ENCODE measurements at places on chromosomes 3 and 15.

- H3K4me1 ChIP-seq = no peaks in the 10 kb centered on the region
- H3K36me3 ChIP-seq = no peaks in the 10 kb centered on the region
- H3K27ac ChIP-seq = no peak overlapping the region
- H3K4me3 ChIP-seq = no peak overlapping the region
- no peaks in the 10 kb centered on the region for H3K27me3 ChIP-seq
- DNase-seq = no peak
These were observed 11.1 kb upstream of the GREM1 start for GRCh38 chr15:32706704-32707103.

DNA sequence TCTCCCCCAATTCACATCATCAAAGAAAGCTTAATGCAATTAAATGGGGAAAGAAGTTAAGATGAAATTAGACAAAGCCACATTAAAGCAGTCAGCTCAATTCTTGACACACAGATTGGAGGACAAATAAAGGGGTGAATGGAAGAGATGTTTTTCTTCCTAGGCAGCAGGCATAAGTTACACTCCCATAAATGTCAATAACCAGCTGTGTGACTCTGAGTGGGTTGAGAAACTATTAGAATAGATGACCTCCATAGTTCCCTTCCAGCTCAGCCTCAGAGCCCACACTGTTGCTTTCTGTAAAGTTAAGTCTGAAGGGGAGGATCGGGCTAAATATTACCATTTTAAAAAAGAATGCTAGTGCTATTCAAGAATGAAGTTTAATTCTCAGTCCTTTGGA lies 71.0 kb downstream of the THBS1 start:
- no peaks in the 10 kb centered on the region for H3K36me3 ChIP-seq
- H3K27me3 ChIP-seq = no peaks in the 10 kb centered on the region
- no peak overlapping the region for H3K4me3 ChIP-seq
- H3K27ac ChIP-seq = no peak overlapping the region

DNA sequence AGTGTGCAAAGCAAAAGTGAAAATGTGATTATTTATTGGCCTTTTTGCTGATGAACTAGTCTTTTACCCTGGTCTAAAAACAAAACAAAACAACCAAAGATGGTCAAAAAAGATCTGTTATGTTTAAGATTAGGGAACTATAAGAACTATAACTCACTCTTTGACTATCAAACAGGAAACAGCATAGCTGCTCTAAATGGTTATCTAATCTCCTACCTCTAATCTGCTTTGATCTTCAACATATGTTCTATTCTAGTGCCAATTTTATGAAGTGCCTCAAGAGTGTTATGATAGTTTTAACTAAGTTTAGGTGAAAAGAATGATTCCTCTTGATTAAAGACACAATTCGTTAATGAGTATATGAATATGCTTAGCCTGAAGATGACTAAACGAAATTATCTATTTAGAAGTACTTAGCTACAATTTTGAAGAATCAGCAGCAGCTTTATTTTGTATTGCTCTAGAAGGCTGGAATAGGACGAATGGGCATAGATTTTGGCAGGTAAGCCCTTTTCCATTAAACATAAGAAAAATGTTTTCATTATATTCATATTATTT lies 46.0 kb downstream of the SETD2 start:
- H3K4me1 ChIP-seq = no peaks in the 10 kb centered on the region
- H3K36me3 ChIP-seq = peaks cover 14% of the 10 kb centered on the region
- no peak for DNase-seq
- H3K27ac ChIP-seq = no peak overlapping the region

DNA sequence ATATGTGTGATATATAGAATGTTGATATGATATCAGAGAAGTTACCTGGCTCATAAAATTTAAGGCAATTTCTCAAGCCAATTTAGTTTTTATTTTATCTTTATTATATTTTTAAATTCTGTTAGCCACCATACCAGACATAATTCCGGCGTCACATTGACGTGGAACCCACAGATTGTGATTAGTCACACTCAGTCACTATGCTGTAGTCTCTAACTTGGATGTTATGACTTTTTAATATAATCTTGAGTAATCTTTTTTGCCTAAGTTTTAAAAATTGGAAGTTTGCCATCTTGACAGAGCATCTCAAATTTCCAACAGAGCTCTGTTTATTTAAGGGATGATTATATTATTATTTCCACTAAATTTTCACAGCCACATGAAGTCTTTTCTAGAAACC lies 9.7 kb upstream of the DCLK3 start:
- H3K4me3 ChIP-seq = no peak overlapping the region
- no peak for DNase-seq
- peaks cover 2% of the 10 kb centered on the region for H3K27me3 ChIP-seq
- no peaks in the 10 kb centered on the region for H3K4me1 ChIP-seq

GRCh38 chr3:96334779-96335178 lies 479.6 kb upstream of the EPHA6 start:
- DNase-seq = no peak
- no peak overlapping the region for H3K27ac ChIP-seq
- no peaks in the 10 kb centered on the region for H3K36me3 ChIP-seq
- no peak overlapping the region for H3K4me3 ChIP-seq
